MV-4-11 (cell line): ENCODE measurements at places on chromosomes 3 and 15.
A peak's percentile ranks its signal among the peaks of the same experiment; 100 is the strongest.

- no peak for DNase-seq
Measured at GRCh38 chr15:88992216-88992615, 79.0 kb upstream of the MFGE8 start.

DNA sequence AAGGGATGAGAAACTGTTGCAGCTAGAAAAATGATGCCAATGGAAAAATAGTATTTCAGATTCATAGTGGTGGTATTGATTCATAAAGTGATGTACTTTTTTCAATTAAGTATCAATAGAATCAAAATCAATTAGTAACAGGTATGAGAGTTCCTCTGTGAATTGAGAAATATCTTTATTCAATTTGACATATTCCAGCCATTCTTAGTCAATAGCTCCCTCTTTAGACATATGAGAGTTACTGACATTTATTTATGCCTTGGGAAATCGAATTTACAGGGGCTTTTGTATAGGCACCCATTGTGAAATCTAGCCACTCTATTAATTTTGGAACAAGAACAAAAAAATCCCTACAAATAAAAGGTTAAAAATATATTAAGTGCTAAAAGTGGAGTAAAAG lies 386.9 kb upstream of the CNTN3 start:
- peak; percentile 21 for DNase-seq

- peak; percentile 3 for DNase-seq
Measured at GRCh38 chr3:193780810-193781478, 187.9 kb downstream of the OPA1 start.

DNA sequence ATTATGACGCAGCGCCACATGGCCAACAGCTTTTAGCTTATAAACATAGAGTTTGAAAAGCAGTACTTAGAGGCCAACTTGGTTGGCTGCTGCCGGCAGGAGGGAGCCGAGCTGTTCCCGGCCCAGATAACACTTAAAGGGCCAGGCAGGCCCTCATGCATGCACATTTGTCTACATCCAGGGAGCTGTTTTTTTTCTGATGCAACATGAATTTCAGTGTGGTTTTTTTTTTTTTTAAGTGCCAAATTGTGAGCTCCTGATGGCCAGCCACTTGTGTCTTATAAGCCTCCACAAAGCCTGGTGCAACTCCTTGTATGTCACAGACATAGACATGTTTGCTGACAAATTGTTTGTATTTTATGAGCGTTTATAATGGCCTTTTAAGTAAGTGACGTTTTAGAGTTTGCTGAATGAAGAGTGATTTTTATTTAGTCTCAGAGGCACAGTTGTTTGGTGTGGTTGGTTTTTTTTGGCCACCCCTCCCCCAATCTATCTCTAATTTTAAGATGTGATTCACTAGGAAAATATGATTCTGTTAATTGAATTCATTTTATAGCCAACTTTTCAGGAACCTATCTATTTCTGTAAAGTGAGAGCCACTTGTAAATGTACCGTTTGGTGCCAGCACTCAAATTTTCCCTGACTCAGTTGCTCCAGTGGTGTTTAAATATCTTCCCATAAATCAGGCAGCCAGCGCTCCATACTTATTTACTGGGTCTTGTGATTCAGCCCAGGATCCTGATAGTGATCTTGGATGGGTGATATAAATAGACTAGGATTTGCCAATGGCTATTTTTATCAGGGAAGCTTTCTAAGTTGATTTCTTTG lies 134.3 kb downstream of the VGLL4 start:
- peak; percentile 43 for DNase-seq

GRCh38 chr3:56254835-56255234 lies 213.4 kb downstream of the ERC2 start:
- DNase-seq: no peak

DNA sequence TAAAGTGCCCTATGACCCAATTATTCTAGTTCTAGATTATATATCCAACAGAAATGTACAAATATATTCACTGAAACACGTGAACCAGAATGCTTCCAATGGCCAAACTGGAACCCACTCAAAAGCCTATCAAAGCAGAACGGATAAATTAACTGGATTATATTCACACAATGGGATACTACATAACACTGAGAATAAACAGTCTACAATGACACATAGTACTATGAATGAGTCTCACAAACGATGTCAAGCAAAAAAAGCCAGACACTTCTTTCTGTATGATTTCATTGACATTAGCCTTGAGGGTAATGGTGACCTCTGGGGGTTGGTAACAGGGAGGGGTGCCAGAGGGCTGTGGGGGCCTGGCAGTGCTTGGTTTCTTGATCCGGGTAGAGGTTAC lies 50.9 kb upstream of the HACD2 start:
- DNase-seq: no peak
